ENCODE measurements at places on chromosomes 1 and 21.

- DNase-seq = no peak
Observed at GRCh38 chr1:165899461-165899941, 72.1 kb downstream of the UCK2 start.

GRCh38 chr1:109214695-109215623 is 1.2 kb downstream of the SARS1 start:
- peak; percentile 77 for DNase-seq

DNA sequence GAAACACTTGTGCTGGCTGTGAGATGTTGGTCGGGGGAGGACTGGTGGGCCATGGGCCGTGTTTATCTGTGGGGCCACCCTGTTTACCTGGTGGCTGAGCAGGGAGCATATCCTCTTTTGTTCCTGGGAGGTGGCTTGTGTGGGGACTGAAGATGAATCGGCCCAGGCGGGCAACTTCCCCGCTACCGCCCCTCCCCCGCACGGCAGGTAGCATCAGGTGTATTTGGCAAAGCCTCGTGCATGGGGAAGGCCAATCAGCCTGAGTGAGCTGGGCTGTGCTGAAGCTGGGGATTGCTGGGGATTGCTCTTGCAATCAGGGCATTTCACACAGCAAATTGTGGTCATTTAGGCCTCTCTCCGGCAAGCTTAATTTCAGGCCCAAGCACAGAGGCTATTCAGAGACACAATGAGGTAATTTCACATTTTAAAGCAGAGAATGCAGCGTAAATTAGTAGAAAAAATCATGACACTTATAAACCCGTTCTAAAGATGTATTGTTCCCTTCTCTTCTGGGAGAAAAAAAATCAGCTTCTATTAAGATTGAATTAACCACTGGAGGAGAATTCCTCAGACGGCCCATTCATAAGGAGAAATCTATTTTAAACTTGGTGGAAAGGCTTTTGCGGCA is 197.7 kb upstream of the POU3F1 start:
- no peak for DNase-seq

- peak; percentile 39 for DNase-seq
Observed at GRCh38 chr21:41766883-41767605, at the start of gene RIPK4. Gene RIPK4 (minus strand): TSS chr21:41767052. CDS start chr21:41767041, 11 bp downstream.

DNA sequence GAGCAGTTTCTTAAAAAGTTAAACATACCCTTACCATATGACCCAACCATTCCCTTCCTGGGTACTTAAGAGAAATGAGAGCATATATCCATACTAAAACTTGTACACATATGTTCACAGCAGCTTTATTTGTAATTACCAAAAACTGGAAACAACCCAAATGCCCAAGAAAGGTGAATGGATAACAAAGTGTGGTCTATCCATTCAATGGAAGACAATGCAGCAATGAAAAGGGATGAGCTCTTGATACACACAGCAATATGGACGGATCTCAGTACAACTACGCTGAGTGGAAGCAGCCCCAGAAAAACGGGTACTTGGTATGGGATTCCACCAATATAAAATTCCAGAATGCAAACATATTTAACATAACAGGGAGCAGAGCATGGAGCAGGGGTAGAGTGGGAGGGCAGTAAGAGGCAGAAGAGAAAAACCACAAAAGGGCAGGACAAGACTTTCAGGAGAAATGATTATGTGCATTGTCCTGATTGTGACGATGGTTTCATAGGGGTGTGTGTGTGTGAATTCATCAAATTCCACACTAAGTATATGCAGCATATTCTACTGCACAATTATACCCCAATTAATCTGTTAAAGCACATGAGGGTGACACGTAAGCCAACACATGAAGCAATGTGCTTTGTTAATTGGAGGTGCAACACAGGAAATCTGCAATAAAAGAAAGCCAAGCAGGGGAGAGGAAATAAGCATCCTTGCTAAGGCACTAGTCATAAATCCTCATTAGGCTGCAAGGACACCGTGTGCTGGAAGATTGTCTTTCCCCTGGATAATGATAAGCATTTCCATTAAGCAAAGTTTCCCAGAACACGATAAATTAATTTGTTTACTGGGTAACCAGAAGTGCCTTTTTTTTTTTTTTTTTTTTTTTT is 113.1 kb upstream of the KRTAP19-8 start:
- DNase-seq = no peak

Measured in foreskin fibroblast (primary cell).